ENCODE measurements at places on chromosomes 1 and 21. TPM values are rescaled to one million over a fixed set of nuclear protein-coding genes. Genes with fewer than 3 reads are reported as not detected.

The HDGF gene
- 463 TPM for total RNA-seq

The DCST1 gene
- not detected for total RNA-seq

DNA sequence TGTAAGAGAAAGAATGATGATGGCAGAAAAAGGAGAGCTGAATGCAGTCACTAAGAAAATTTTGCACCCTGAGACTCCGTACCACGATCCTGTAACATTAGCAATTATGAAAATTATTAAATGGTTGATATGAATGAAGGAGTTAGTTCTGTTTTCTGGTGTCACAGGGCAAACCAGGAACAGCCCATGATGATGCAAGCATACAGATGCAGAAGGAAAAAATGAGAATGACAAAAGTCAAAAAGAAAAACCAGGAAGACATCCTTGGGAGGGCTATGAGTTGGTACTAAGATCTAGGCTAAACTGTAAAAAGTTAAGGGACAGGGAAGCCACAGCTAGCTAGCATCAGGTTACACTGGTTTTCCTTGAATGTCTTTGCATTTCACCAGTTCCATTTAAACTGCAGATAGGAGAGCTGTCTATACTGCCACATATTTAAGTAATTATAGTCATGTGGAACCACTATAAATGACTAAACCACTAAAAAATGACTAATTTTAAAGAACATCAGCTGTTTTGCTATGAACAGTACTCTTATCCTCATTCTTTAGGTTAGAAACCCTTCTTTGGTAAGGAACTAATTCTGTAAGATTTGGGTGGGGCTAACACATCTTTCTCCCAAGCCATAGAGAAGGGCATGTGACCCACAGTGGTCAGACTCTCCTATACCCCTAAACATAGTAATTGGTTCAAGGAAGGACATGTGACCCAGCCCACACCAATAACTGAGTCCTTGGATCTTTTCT is 11.4 kb downstream of the DOCK7 start:
- DNase-seq, result no peak

DNA sequence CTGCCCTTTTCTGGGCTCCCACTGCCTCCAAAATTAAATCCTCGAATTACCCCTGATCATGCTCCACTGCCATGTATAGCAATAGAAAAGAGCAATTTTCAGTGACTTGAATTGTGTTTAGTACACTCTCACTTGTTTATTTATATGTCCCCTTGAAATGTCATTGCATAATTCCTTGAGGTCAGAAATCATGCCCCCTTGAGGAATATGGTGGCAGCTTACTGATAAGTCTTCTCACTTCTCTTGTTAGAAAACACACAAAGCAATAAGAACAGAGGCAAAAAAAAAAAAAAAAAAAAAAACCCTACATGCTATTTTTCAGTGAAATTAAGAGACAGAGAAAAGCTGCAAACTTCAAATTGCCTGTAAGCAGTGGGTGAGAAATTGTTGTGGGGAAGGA is 37.5 kb downstream of the GPR88 start:
- no peak for DNase-seq

DNA sequence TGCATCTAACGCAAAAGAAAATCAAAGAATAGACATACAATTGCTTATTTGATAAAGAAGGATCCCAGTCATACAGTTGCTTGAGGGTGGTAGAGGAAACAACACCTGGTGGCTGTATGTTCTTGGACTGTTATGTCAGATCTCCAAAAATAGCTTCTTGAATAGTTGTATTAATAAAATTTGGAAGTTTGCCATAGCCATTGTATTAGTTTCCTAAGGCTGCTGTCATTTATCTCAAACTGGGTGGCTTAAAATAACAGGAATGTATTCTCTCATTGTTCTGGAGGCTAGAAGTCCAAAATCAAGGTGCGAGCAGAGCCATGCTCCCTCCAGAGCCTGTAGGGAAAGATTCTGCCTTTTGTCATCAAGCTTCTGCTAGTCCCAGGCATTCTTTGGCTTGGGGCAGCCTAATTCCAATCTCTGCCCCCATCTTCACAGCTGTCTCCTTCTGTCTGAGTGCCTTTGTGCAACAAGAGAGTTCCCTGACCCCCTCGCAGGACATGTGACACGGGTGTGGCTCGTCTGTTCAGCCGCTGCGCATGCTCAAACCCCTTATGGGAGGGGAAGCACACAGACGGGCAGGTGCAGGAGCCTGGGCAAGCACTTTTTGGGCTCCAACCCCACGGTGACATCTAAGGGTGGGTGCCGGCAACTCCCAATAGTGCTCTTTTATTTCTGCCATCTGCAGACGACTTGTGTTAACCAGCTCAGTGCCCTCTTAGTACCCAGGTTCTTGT is 21.7 kb upstream of the GRIK1 start:
- no peak for DNase-seq

GRCh38 chr1:112935461-112936111 is 20.4 kb downstream of the SLC16A1 start:
- peak; percentile 76 for DNase-seq

Data from Caki2 (cell line).